ENCODE measurements at places on chromosomes 7 and 10. TPM values are rescaled to one million over a fixed set of nuclear protein-coding genes. Genes with fewer than 3 reads are reported as not detected.
A peak's percentile ranks its signal among the peaks of the same experiment; 100 is the strongest.

Gene SKIDA1
- not detected for polyA plus RNA-seq

GRCh38 chr10:62813453-62813852 lies 2.7 kb downstream of the EGR2 start:
- no peak for DNase-seq

DNA sequence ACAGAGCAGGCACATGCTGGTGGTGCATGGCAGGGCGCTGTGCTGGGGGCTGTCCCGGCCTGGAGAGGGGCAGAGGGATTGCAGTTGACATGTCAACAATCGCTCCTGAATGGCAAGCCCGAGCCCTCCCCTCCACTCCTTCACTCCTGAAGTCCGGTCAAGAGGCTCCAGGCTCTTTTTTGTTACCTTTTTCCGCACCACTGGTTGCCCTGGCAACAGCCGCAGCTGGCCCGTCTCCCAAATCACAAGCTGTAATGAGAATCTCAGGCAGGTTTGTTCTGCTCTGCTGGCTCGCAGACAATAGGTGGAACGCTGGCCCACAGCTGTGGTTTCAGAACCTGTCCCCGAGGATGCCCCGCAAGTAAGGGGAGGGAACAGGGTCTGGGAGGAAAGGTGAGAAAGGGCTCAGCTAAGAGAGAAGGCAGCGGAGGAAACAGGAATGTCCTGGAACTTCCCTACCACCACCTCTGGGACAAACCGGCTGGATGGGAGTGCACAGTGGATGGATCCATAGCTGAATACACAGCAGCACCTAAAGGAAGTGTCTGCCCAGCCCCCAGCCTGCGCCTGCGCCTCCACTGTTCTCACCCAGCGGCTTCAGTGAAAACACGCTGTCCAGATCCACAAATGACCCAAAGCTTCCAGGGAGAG lies 58.9 kb downstream of the CALML3 start:
- DNase-seq: peak; percentile 29

- peak; percentile 33 for DNase-seq
Observed at GRCh38 chr10:63236113-63236935, 103.2 kb downstream of the NRBF2 start.

GRCh38 chr10:23358357-23358756 lies 13.8 kb upstream of the C10orf67 start:
- DNase-seq: no peak

DNA sequence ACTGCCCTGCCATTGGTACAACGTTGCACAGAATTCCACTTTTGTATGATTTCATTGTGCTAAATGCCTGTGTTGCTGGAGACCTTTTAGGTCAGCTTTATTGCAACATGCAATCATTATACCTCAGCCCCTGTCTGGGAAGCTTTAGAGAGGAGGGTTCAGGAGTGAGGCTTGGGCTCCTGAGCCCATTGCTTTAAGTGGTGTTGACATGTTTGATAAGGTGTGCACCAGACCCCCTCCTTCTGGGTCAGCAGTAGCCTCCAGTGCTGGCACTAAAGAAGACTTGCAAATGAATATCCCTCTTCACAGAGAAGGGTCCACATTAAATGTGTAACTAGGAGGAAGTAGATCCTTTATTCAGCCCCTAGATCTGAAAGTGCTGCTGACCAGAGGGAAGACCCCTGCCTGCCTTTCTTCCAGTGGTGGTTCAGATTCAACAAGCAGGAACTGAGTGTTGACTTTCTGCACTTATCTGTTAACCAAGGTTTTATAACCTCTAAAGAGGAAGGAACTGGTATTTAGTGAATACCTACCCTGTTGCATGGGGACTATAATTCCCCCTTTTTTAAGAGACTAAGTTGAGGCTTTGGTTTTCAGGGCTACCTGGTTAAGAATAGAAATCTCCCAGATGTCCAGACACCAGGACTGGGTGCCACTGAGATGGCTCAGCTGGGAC lies 369.4 kb upstream of the IGFBP3 start:
- DNase-seq: no peak

GRCh38 chr7:155420116-155420515 lies 37.8 kb upstream of the EN2 start:
- no peak for DNase-seq

Gene SPDYE9
- not detected for polyA plus RNA-seq
